Prostate gland (tissue), 2 donors: ENCODE measurements at places on chromosomes 3 and 15. TPM values are rescaled to one million over a fixed set of nuclear protein-coding genes. Genes with fewer than 3 reads are reported as not detected.

DNA sequence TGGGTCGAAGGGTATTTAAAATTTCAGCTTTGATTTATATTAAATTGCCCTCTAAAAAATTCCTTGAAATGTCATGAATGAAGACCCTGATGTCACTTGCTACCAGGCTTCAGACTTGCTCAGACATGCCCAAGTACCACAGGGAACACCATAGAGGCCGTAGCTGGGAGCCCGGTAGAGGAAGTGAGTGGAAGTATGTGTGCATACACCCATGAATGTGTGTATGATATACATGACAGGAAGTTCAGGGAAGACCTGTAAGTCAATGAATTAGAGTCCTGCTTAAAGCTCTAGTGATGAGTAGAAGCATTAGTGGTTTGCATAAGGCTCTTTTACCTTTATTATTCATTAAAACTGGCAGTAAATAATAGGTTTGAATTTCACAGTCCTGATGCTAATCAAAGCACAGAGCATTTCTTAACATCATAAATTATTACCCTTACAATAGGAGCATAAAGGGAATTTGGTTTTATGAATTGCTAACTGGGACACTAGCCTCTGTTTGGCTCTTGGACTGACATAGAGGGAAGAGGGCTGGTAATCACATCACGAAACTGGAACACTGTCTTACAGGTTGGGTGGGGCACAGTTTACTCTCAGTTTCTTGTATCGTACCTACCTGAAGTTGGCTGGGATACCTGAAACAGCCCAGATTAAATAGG, 144.4 kb downstream of the CHST2 start:
- no peaks in the 10 kb centered on the region for H3K27me3 ChIP-seq
- no peaks in the 10 kb centered on the region for H3K4me1 ChIP-seq
- H3K36me3 ChIP-seq = no peaks in the 10 kb centered on the region
- no peak overlapping the region for H3K4me3 ChIP-seq

- H3K27me3 ChIP-seq = no peaks in the 10 kb centered on the region
- no peaks in the 10 kb centered on the region for H3K36me3 ChIP-seq
- H3K4me3 ChIP-seq = no peak overlapping the region
- no peak for DNase-seq
- no peak overlapping the region for H3K27ac ChIP-seq
Measured at GRCh38 chr3:58880182-58880581, 169.6 kb downstream of the CFAP20DC start.

GRCh38 chr15:68558318-68559305, 20.2 kb upstream of the CORO2B start:
- H3K4me3 ChIP-seq = peak overlapping the region; percentile 25
- no peak for DNase-seq
- no peaks in the 10 kb centered on the region for H3K4me1 ChIP-seq
- no peak overlapping the region for H3K27ac ChIP-seq

- H3K27ac ChIP-seq = no peak overlapping the region
- peaks cover 4% of the 10 kb centered on the region for H3K4me1 ChIP-seq
- H3K36me3 ChIP-seq = no peaks in the 10 kb centered on the region
- peaks cover 12% of the 10 kb centered on the region for H3K27me3 ChIP-seq
- H3K4me3 ChIP-seq = peak overlapping the region; percentile 23
- no peak for DNase-seq
Measured at GRCh38 chr3:12553921-12554391, 2.9 kb upstream of the MKRN2 start.

Gene ARRDC4
- total RNA-seq = 25.4 TPM

- H3K36me3 ChIP-seq = no peaks in the 10 kb centered on the region
- H3K4me1 ChIP-seq = no peaks in the 10 kb centered on the region
- no peak overlapping the region for H3K27ac ChIP-seq
Measured at GRCh38 chr3:69496856-69497255, 111.0 kb upstream of the FRMD4B start.

Gene MYRIP
- 9.3 TPM for total RNA-seq

- H3K4me1 ChIP-seq = no peaks in the 10 kb centered on the region
- no peak for DNase-seq
- no peaks in the 10 kb centered on the region for H3K36me3 ChIP-seq
- H3K4me3 ChIP-seq = no peak overlapping the region
- no peaks in the 10 kb centered on the region for H3K27me3 ChIP-seq
Measured at GRCh38 chr3:183504597-183504996, 50.9 kb downstream of the KLHL6 start.

- H3K27ac ChIP-seq = no peak overlapping the region
- DNase-seq = no peak
- H3K36me3 ChIP-seq = no peaks in the 10 kb centered on the region
Measured at GRCh38 chr3:64976456-64976855, 288.7 kb upstream of the ADAMTS9 start.

GRCh38 chr15:64110950-64111678, 15.3 kb downstream of the SNX1 start:
- no peaks in the 10 kb centered on the region for H3K27me3 ChIP-seq
- H3K27ac ChIP-seq = no peak overlapping the region
- no peak for DNase-seq
- no peak overlapping the region for H3K4me3 ChIP-seq
- H3K36me3 ChIP-seq = no peaks in the 10 kb centered on the region

GRCh38 chr3:46713898-46714552, 3.6 kb downstream of the PRSS50 start:
- no peaks in the 10 kb centered on the region for H3K27me3 ChIP-seq
- DNase-seq = no peak
- no peak overlapping the region for H3K4me3 ChIP-seq
- H3K4me1 ChIP-seq = no peaks in the 10 kb centered on the region

Gene SUCLG2
- 65.4 TPM for total RNA-seq

Gene AGBL1
- 0.91 TPM for total RNA-seq

Gene ATP13A5
- not detected for total RNA-seq

- no peak overlapping the region for H3K4me3 ChIP-seq
- no peaks in the 10 kb centered on the region for H3K4me1 ChIP-seq
- H3K27me3 ChIP-seq = no peaks in the 10 kb centered on the region
- H3K36me3 ChIP-seq = no peaks in the 10 kb centered on the region
Measured at GRCh38 chr15:80138961-80139360, 13.8 kb upstream of the FAH start.

Gene IL17RB
- 6.0 TPM for total RNA-seq

DNA sequence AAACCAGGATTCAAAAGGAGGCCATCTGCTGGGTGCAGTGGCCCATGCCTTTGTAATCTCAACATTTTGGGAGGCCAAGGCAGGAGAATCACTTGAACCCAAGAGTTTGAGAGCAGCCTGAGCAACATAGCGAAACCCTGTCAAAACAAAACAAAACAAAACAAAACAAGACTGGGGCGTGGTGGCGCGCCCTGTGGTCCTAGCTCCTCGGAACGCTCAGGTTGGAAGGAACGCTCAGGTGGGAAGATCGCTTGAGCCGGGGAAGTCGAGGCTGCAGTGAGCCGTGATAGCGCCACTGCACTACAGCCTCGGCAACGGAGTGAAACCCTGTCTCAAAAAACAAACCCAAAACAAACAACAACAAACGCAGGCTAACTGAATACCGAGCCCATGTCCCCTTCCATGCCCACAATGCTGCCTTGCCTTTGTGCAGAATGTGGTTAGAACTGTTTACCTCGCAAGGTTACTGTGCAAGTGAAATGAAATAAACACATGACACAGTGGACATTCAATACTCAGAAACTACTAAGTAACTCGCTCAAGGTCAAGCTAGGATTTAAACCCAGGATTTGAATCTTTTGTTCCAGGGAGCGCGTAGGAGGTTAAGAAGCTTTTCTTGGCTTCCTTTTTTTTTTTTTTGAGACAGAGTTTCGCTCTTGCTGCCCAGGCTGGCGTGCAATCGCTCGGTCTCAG, 766 bp upstream of the EMC4 start:
- H3K4me1 ChIP-seq = no peaks in the 10 kb centered on the region
- H3K36me3 ChIP-seq = no peaks in the 10 kb centered on the region
- H3K27ac ChIP-seq = peak overlapping the region; percentile 85
- H3K27me3 ChIP-seq = no peaks in the 10 kb centered on the region
- no peak for DNase-seq

Gene SLC22A14
- 0.64 TPM for total RNA-seq

Gene ALG1L2
- total RNA-seq = not detected

DNA sequence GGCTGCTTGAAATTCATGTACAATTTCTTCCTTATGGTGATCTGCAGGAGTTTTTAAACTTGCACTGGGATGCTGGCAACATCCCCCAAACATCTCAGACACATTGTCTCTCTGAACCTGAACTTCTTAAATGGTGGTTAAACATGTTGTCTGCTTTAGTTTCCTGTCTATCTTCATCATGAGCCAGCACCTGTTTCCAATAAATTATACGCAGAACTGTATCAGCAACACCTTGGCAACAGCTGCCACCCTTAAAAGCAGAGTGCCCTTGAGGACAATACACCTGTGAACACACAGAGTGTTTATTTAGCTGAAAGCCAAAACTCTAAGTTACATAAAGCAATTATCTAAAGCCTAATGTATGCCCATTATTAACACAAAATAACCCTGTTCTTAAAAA, 242.9 kb downstream of the WNT5A start:
- H3K36me3 ChIP-seq = no peaks in the 10 kb centered on the region
- H3K4me3 ChIP-seq = no peak overlapping the region
- no peak overlapping the region for H3K27ac ChIP-seq

GRCh38 chr3:122941228-122942206, 86.0 kb downstream of the SEMA5B start:
- DNase-seq = no peak

DNA sequence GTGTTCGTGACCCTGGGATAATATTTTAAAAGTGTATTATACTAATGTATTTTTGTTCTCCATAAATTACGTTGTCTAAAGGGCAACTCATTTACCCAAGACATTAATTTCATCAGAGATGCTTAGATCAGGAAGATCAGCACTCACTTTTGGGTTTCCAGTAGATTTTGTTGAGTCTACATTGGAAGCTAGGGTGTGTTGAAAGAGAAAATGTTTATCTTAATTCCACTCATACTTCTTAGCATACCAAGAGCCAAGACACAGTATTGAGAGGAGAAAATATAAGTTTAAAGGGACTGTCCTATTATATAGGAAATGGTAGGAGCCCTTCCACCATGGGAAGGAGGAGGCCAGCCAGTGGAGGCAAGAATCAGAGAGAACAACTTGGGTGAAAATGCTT, 412.9 kb upstream of the RGMA start:
- no peaks in the 10 kb centered on the region for H3K27me3 ChIP-seq
- no peak for DNase-seq
- no peaks in the 10 kb centered on the region for H3K4me1 ChIP-seq
- no peak overlapping the region for H3K4me3 ChIP-seq
- no peak overlapping the region for H3K27ac ChIP-seq

GRCh38 chr3:45647148-45647619, 42.0 kb upstream of the SACM1L start:
- H3K27me3 ChIP-seq = no peaks in the 10 kb centered on the region
- DNase-seq = peak; percentile 36
- H3K36me3 ChIP-seq = no peaks in the 10 kb centered on the region

- H3K4me3 ChIP-seq = no peak overlapping the region
- no peak overlapping the region for H3K27ac ChIP-seq
- no peaks in the 10 kb centered on the region for H3K36me3 ChIP-seq
- DNase-seq = no peak
Measured at GRCh38 chr15:101540480-101541239, 51.2 kb upstream of the PCSK6 start.

Gene PSMD6
- 56.4 TPM for total RNA-seq

DNA sequence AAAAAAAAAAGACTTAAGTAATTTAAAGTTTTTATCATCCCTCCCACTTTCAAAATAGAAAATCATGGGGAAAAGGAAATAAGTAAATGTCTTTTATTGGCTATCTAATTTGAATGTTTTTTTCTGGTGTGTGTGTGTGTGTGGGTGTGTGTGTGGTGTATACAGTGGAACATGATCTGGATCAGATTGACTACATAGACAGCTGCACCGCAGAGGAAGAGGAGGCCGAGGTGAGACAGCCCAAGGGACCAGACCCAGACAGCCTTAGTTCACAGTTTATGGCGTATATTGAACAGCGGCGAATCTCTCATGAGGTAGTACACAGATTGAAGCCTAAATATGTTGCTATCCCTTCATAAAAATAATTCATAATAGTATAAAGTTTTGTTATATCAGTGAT, 44.5 kb downstream of the LRCH3 start:
- H3K27me3 ChIP-seq = no peaks in the 10 kb centered on the region
- no peaks in the 10 kb centered on the region for H3K4me1 ChIP-seq
- DNase-seq = no peak

GRCh38 chr3:150260398-150260710, 147.7 kb upstream of the TSC22D2 start:
- H3K4me3 ChIP-seq = no peak overlapping the region
- H3K4me1 ChIP-seq = no peaks in the 10 kb centered on the region
- DNase-seq = no peak
- H3K36me3 ChIP-seq = no peaks in the 10 kb centered on the region
- no peaks in the 10 kb centered on the region for H3K27me3 ChIP-seq

GRCh38 chr15:25624504-25625177, 185.8 kb upstream of the UBE3A start:
- H3K36me3 ChIP-seq = no peaks in the 10 kb centered on the region
- H3K27me3 ChIP-seq = no peaks in the 10 kb centered on the region
- DNase-seq = no peak

DNA sequence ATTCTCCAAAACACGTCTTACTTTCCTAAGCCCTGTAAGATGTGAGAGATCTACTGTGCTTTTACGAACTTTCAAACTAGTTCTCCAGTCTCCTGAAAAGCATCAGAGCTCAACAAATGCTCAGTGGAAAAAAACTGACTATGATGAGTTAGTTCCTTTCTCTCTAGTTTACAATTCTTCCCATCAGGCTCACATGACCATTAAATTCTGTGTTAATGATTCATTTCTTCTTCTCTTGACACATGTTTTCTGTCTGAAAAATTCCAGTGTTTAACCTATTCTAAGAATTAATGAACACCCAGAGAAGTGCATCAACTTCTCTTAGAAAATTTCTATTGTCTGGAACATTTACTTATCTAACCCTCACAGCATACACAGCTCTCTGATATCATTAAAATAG, 844.3 kb downstream of the SI start:
- no peaks in the 10 kb centered on the region for H3K27me3 ChIP-seq
- no peak overlapping the region for H3K27ac ChIP-seq
- H3K36me3 ChIP-seq = no peaks in the 10 kb centered on the region
- no peak for DNase-seq
- H3K4me3 ChIP-seq = no peak overlapping the region
- H3K4me1 ChIP-seq = no peaks in the 10 kb centered on the region
